ENCODE measurements at places on chromosomes 1 and 21.

GRCh38 chr1:169486281-169487051 lies 722 bp upstream of the SLC19A2 start:
- DNase-seq: peak; percentile 75

DNA sequence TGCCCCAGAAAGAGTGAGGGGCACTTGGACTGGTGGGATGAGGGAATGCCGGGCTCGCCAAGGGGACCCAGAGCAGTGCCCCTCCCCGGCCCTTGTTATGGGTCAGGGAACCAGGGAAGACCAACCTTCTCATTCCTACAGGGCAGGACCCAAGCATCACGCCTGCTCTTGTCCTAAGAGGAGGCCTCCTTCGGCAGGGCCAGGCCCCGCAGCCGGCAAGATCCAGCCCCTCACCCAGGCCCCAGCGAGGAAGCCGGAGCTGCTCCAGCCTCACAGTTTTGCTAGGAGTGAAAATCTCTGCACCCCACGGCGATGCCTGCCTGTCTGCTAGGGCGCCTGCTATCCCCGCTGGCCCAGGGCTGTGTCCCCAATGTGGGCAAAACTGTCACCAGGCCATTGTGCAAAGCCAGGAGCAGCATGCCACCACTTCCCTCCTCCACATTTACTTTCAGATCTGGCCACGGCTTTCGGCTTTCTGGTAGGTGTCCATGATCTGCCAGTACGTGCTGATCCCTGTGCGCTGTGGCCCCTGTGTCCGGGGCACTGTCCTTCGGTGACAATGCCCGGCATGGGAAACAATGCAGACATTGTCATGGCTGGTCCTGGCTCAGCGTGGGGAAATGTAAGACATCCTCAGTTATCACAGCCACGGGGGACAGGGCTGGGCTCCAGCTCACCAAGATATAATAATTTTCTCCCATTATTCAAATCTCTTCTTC lies 9.6 kb downstream of the ACTRT2 start:
- no peak for DNase-seq

DNA sequence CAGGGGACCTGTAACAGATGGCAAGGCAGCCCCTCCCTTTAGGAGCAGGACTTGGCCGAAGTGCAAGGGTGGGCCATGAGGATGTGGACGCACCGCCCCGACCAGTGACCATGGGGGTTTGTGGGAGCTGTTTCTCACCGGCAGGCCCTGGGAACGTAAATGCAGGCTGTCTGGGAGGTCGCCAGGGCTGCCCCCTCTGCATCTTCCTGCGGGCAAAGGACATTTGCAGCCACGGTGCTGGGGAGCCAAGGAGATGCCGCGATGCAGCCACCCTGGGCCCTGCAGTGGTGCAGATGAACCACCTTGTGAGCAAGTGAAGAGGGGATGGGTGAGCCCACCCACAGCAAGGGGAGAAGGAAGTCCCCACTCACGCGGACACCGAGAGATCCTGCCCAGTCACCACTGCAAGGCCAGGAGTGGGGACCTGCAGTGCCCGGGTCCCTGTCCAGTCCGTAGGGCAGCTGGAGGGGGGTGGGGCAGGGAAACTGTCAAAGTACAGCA lies 121.1 kb downstream of the SIK1 start:
- no peak for DNase-seq

DNA sequence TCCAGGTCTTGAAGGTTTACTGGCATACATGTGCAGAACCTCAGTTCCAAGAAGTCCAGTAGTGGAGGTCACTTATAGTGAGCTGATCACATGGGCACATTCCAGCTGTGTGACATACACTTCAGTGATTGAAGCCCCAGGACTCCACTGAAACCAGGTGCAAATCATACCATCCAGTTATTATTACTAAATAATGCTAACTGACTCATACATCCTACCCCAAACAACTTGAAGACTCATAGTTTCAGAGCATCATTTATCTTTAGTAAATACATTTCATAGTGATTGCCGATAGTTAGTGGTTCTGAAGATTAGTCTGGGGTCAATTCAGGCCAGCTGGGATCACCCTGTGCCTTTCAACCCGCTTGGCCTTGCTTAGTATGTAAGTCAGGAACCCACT lies 137.9 kb upstream of the UBE2U start:
- no peak for DNase-seq

- DNase-seq: no peak
These were observed 337.0 kb upstream of the PLXNA2 start for GRCh38 chr1:208581209-208581608.

DNA sequence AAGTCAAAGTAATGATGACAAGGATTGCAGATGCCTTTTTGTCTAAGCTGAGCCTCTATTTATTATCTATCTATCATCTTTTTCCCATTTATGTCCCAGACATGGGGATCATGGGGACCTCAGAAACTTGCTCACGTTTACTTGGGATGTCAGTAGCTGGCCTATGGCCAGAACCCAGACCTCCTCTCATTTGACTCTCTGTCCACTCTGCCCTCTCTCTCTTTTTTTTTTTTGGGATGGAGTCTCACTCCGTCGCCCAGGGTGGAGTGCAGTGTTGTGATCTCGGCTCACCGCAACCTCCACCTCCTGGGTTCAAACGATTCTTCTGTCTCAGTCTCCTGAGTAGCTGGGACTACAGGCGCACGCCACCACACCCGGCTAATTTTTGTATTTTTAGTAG lies 3.7 kb upstream of the ID3 start:
- no peak for DNase-seq

GRCh38 chr1:15820478-15820877 lies 13.0 kb upstream of the UQCRHL start:
- DNase-seq: peak; percentile 59

GRCh38 chr1:41724248-41724647 lies 194.5 kb downstream of the HIVEP3 start:
- DNase-seq: no peak

GRCh38 chr1:164958982-164959768 lies 397.3 kb downstream of the LMX1A start:
- no peak for DNase-seq

DNA sequence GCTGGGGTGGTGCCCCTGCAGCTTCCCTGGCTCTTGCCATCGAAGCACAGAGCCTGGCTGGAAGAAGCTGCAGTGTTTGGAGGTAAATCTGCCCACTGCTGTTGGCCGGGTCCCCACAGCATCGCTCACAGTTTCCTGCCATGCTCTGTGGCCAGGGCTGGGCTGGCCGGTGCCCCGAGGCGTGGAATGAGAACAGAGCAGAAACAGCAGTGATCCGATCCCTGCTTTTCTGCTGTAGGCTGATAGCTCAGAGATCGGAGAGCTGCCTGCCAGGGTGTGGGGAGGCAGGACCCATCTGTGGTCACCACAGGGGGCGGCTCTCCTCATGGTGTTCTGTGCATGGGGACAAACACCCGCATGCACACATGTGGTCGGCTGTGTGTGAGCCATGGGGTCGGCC lies 11.5 kb downstream of the SLC45A1 start:
- no peak for DNase-seq

DNA sequence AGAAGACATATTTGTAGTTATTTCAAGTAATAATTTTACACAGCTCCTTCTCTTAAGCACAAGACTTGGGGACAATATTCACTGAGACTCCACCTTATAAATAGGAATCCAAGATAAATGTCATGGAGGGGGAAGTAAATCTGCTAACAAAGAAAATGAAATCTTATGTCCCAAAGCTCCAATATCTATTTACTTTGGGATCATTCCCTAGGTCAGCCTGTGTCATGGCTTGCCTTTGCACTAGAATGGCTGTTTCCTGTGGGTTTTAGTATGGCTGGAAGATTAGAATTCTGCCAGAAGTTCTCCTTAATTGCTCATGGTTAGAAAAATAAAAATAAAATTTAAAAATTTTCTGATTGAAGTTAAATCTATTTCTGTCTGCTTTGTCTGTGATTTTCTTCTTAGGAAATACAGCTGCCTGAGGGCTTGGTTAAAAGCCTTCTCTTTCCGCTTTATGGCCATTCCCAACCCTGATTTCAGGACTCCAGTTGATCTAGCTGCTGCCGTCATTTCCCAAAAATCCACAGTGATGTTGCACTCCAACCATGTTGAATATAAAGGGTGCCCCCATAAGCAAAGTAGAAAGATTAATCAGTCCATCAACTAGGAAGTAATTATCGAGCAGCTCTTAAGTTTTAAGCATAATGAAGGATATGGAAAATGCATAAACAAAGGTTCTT lies 326.4 kb upstream of the LYPLAL1 start:
- DNase-seq: no peak

DNA sequence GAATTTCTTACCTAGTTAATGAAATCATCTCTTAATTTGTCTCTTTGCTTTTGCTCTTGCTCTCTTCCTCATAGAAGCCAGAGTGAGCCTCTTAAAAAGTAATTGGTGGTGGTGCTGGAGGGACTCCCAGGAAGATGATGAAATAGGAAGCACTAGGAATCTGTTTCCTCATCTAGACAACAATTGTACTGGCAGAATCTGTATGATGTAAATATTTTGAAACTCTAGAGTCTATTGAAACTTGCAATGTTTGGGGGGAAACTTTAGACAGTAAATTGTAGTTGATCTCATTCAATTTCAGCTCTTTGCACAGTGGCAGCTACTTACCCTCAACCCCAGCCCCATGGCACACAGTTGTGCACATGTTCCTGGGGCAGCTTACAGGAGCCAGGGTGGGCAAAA lies 10.6 kb downstream of the RGSL1 start:
- DNase-seq: peak; percentile 57

GRCh38 chr1:9229549-9229948 lies 5.0 kb upstream of the H6PD start:
- no peak for DNase-seq

DNA sequence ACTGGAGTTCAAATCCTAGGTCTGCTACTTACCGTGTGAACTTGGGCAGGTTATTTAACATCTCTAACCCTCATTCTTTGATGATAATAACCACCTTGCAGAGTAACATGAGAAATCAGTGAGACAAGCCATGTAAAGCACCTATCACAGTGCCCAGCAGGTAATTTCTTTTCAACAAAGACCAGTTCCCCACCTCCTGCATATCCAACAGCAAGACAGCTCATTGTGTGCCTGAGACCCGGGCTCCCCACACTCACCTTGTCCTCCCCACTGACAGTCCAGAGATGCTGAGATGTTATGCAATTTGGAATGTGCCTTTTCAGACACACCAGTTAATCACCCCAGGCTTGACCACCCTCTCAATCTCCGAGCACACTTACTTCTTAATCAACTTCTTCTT lies 367.6 kb upstream of the DAB1 start:
- no peak for DNase-seq

DNA sequence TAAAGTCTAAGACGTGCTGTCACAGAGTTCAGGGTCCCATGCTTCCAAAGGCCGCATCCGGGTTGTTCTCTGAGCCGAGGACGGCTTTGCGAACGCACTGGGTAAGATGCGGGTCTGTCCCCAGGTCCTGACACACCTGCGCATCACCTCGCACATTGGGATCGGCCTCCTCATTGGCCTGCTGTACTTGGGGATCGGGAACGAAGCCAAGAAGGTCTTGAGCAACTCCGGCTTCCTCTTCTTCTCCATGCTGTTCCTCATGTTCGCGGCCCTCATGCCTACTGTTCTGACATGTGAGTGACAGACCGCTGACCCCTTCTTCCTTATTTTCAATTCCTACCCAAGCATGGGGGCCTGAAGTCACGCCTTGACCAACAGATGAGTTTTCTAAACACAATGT lies 25.3 kb downstream of the TFF3 start:
- DNase-seq: no peak

- no peak for DNase-seq
These were observed 2.0 kb upstream of the OLIG2 start for GRCh38 chr21:33023574-33024200.

DNA sequence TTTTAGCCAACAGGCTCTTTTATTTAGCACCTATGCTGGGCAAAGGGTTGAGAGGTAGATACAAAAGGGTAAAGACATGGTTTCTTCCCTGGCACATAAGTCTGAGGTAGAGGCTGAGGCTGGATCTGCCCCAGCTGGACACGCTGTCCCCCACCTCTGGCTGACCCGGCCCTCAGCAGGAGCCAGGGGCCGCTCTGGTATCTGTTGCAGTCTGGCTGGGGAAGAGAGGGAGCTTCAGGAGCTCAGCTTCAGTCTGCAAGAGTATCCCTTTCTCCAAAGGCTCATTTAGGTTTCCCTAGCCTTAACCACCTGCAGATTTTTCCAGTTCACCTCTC lies 14.2 kb downstream of the BLACAT1 start:
- DNase-seq: no peak

DNA sequence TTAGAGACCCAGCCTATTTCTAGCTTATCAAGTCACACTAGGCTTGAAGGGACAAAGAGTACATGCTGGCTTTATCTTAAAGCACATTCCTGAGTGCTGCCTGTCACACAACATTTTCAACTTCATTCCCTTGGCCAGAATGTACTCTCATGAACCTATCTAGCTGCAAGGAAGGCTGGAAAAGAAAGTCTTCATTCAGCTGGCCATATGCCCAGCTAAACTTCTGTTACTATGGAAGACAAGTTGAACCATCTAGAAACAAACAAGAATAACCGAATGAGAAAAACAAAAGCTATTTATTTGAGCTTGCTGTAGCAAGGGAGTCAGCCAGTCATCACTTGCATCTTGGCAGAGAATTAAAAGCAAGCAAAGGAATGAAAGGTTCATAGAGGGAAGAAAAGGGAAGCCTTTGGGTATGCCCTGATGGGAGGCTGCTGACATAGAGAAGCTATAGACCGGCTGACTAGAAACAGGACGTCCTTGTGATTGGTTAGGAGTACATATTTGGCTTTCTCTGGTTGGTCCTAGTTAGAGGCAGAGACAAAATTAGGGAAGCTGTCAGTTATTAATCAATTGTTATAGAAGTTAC lies 108.4 kb downstream of the NEK7 start:
- no peak for DNase-seq

DNA sequence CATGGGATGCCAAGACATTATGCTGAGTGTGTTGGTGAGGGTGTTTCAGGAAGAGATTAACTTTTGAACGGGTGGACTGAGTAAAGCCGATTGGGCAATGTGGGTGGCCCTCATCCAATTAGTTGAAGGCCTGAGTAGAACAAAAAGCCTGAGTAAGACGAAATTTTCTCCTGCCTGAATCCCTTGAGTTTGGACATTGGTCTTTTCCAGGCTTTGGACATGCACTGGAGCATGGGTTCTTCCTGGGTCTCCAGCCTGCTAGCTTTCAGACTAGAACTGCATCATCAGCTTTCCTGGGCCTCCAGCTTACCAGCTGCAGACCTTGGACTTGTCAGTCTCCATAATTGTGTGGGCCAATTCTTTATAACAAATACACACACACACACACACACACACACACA lies 63.6 kb downstream of the NIBAN1 start:
- DNase-seq: peak; percentile 70

- DNase-seq: peak; percentile 44
These were observed 139.1 kb upstream of the FMN2 start for GRCh38 chr1:239952348-239953308.
